Heart left ventricle (tissue), 16 donors: ENCODE measurements at places on chromosomes 1 and 21.
A peak's percentile ranks its signal among the peaks of the same experiment; 100 is the strongest.

DNA sequence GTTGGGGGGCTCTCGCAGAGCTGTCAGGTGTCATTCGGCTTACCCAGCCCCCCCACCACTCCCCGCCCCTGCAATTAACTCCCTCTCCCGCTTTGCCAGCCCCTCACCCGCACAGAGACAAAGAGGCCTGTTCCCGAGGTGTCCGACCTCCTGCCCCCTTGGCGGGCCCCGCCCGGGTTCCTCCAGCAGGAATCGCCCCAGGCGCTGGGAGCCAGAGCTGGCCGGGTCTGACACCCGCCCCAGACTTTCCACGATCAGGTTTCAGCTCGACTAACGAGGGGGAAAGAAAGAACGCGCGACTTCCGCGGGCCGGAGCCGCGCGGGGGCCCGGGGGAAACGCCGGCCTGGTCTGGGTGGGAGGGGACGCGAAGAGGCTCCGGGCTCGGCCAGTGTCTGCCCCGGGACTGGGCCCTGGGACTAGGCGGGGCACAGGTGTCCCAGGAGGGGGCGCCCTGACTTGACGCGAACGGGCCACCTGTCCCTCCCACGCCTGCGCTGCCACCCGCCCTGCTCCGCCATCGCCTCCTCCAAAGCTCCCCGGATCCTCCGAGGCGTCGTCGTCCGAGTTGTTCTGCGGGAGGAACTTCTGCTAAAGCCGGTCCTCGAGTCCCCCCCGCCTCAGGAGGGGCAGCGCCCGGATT is 36.4 kb upstream of the HHAT start:
- DNase-seq: peak; percentile 78

DNA sequence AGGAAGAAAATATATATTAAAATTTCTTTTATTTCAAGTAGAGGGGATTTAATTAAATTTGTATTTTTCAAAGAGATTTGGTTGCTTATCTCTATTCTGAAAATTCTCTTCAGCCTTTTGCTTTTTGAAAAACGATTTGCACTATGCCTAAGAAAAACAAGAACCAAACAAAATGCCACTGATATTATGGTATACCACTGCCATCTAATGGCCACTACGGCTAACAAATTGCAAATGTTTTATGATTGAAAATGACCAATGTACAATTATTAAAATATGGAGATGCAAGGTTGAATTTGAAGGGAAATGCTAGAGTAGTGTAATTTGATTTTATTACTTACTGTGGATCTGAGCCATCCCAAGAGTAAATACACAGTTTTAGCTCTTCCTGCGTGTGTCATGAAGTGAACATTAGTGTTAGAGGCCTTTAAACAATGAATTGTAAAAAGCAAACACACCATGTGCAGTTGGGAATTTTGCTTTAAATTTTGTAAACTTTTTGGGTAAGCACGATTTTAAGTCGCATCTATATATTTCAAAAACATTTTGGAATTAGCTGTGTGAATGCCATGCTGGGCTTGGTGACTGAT is 137.4 kb upstream of the USP25 start:
- DNase-seq: no peak

GRCh38 chr1:168520052-168520751 is 23.6 kb downstream of the XCL2 start:
- DNase-seq: no peak

DNA sequence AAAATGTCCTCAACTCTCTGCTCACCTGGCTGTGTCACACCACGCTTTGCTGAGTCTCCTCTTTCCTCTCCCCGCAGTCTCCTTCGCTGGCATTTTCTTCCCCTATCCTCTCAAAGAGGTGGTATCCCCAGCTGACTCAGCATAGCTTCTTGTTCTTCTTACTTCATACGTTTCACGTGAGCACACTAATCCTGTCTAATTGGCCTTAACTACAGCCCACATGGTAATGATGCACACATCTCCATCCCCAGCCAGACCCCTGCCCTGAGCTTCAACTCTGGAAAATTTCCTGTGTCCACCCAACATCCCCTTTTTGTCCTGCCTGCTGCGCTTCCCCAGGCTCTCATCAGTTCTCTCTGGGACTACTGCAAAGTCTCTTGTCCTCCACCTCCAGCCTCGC is 169.8 kb downstream of the TTLL7 start:
- no peak for DNase-seq

DNA sequence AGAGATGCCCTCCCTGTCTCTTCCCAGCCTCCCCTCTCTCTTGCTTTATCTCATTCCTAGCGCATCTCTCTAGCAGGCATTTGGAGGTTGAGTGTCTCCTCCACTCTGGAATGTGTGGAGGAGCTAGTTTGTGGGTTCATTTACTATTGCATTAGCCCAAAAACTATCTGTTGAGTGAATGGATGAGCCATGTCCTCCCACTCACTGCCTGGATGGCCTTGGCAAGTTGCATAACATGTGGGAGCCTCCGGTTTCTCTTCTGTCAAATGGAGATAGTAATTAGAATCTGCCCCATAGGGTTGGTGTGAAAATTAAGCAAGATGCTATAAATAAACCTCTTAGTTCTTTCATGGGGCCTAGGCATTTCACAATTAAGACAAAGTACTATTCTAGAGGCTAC is 181.8 kb downstream of the KAZN start:
- DNase-seq: no peak

DNA sequence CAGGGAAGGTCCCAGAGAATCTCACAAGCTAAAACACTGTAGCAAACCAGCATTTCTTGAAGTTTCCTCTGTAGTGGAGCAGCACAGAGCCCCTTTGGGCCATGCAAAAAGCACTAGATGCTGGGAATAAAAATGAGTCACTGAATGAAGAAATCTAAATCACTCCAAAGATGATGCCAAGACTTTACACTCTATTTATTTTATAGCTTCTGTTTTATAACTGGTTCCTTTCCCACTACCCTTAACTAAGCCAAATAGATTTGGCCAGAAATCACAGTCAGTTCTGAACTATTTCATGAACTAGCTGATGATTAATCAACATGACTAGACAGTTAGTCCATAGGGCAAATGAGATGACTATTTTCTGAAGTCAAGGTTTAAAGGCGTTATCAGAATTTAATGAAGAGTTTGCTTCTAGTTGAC is 89.5 kb downstream of the SCMH1 start:
- no peak for DNase-seq

GRCh38 chr1:110879758-110880606 is 7.0 kb downstream of the CD53 start:
- DNase-seq: no peak

GRCh38 chr1:86705665-86705985 is 1.2 kb downstream of the SH3GLB1 start:
- no peak for DNase-seq

GRCh38 chr1:244214009-244214967 is 163.2 kb downstream of the ZBTB18 start:
- no peak for DNase-seq

- DNase-seq: peak; percentile 86
These were observed 52.3 kb upstream of the ADAM30 start for GRCh38 chr1:119948342-119949214.

- no peak for DNase-seq
These were observed 44.0 kb upstream of the LRP8 start for GRCh38 chr1:53371851-53372250.

- DNase-seq: no peak
These were observed 131.3 kb downstream of the EDEM3 start for GRCh38 chr1:184623404-184623803.

- peak; percentile 58 for DNase-seq
These were observed 12.3 kb upstream of the DMBX1 start for GRCh38 chr1:46477153-46477929.

- no peak for DNase-seq
These were observed 174.5 kb upstream of the PLXNA2 start for GRCh38 chr1:208418667-208419066.

- no peak for DNase-seq
These were observed 36.7 kb upstream of the FAM89A start for GRCh38 chr1:231076802-231077201.

GRCh38 chr1:4306559-4307467 is 347.6 kb upstream of the AJAP1 start:
- no peak for DNase-seq

GRCh38 chr1:240212556-240212955 is 120.9 kb downstream of the FMN2 start:
- no peak for DNase-seq

DNA sequence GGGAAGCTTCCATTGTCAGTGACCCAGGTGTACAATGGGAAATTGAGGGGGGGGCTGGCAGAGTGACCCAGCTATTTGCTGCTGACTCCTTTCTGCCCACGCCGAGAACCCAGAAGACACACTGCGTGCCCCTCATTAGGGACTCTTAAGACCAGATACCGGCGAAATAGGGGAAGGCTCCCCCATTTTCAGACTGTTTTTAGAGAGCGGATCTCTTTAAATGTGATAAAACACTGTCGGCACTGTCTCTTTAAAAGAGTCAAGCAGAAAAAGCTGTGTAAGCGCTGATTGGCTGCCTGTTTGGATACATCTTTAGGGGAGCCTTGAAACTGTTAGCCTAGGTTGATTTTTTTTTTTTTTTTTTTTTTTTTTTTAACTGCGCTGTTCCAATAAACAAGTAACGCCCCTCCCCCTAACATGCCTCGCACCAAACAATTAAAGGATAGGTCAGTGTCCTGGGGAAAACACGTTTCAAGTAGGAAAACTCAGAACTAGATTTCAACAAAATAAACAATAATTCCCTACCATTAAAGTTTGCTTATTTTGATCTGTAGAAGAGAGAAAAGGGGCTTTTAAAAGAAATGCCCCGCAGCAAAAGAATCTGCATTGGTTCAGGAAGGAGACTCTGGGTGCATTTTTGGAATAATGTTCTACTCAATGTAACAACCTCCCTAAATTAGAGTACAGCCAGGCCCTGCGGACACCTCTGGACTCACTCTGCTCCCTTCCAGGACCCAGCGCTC is 1.4 kb upstream of the SSBP3 start:
- peak; percentile 81 for DNase-seq

DNA sequence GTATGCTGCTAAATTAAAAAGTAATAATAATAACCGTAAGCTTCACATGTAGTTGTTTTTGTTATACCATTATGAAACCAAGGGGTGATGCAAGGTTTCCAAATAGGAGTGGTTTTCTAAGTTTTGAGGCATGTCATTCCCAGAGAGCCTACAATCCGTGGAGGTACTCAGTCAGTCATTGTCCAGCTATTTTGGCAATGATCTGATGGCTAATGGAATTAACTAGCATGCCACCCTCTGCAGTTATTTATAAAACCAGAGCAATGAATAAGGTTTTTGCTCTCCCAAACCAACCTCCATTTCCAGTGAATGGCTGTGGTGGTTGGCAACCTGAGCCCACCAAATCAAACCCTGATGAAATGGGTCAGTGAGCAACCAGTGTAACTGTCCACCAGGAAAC is 106.4 kb downstream of the TBX15 start:
- no peak for DNase-seq

DNA sequence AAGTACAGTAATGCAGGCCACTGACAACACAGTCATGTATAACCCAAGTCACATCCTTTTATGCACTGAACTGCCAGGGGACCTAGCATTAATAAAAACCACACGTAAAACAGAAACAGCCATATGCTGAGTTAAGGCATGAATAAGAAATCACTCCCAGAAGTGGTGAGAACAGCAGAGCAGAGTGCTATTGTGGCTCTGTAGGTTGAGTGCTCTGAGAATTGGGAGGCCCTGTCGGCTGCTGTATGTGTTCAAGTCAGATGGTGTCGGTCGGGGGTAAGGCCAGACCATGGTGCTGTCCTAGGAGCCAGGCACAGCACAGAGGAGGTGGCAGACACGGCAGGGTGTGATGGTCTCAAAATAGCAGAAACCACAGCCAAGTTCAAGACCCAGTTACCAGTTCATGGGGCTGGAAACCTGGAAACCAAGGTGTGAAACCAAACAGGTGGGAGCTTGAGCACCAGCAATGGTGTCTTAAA is 126.6 kb upstream of the COA6 start:
- no peak for DNase-seq
